ENCODE measurements at places on chromosomes 6 and 20. TPM values are rescaled to one million over a fixed set of nuclear protein-coding genes. Genes with fewer than 3 reads are reported as not detected.

DNA sequence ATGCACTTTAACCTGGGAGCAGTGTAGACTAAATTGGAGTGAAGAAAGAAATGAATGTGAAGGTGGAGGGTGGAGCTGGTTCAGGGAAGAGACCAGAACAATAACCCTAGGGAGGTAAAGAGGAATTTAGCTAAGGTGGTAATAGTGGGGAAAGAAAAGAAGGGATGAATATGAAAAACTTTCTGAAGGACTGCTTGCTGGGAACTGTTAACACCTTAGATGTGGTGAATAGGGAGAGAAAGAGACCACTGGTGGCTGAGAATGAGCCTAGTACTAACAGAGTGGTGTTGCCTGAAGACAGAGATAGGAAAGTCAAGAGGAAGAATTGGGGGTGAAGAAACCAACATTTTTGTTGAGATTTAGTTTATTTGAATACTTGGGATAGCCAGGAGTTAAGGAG is 78.4 kb upstream of the HS3ST5 start:
- no peak for DNase-seq

- DNase-seq: peak; percentile 40
Measured at GRCh38 chr6:32973144-32974015, 5.0 kb downstream of the BRD2 start.

DNA sequence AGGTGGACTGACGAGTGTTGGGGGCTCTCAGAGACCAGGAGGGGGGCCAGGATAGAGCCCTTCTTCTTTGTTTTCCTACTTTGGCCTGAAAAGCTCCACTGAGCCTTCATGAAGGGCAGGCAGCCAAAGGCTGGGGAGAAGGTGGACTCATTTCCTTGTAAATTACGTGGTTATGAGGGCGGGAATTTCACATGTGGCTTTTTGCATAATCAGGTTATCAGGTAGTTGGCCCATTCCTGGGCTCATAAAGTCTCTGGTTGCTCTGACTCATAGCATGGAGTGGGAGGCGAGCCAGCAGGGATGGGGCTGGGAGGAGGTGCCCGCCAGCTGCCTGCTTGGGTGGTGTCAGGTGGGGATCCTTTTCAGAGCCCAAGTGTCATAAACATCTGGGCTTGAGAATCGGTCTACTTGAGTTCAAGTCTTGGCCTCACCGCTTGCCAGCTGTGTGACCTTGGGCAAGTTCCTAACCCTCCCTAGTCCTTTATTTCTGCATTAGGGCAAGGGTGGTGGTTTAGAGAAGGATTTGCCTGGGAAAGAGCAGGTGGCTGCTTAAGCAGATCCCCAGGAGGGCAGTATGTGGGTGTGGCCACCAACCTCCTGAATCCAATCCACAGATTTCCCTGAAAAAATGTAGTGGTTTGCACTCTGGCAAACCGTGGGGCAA is 26.5 kb upstream of the RNF24 start:
- DNase-seq: peak; percentile 89

DNA sequence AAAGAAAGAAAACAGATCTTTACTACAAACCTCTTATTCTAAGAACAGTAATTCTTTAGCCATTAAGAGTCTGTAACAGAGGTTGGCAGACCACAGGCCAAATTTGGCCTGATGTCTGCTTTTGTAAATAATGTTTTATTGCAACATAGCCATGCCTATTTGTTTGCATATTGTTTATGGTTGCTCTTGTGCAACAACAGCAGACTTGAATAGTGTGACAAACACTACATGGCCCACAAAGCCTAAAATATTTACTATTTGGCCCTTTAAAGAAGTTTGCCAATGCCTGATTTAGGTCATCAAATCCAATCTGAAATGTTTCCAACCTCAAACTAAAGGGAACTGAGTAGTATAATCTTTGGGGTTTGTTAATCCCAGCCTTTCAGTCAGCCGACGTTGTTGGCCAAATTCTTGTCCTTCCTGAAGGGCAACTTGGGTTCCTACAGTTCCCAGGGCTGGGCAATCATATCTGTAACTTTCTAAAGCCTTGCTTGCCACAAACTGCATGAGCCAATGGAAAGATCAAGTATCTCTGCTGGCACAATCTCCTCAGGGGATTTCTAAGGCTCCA is 33.9 kb upstream of the TBC1D20 start:
- peak; percentile 49 for DNase-seq

GRCh38 chr6:158026901-158027589 is 45.4 kb downstream of the SYNJ2 start:
- DNase-seq: no peak

DNA sequence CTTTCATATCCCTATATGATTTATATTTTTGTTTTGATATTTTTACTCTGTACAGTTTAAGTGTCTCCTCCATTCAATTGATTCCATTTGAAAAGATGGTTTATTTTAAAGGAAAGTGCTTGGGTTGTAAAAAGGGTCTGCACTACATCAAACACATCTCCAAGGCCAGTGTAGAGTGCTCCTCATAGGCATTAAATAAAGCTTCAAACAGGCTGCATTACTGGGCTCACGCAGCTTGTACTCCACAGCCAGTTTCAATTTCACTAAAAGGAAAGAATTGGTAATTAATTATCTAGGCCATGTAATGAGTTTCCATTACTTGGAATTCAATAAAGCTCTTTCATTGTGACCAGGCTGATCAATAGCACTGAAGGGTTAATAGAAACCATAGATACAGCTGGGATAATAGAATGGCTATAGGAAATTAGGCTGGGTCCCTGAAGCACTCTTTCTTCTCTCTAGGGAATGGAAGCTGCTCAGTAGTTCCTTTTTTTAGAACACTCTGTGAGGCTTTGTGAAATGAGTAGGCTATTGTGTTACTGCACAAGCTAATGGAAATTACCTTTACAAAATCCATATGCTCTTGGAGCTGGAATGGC is 442.2 kb downstream of the RNF144B start:
- no peak for DNase-seq

DNA sequence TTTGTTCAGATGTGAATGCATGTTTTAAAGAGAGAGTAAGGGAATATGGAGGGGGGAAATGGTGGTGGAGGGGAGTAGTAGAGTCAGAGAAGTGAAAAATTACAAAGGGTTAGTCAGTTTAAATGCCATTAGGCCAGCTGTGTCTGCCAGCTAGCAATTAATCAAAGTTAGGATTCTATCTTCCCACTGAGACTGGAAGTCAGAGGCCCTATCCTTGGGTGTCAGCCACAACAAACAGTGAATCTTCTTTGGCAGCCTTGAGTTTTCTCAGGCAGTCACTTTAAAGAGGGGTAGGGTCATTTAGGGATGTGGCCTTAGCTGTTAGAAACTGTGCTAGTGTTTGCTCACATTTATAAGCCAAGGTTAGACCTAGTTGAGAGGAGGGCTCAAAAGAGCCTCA is 120.5 kb upstream of the BTBD3 start:
- DNase-seq: no peak

DNA sequence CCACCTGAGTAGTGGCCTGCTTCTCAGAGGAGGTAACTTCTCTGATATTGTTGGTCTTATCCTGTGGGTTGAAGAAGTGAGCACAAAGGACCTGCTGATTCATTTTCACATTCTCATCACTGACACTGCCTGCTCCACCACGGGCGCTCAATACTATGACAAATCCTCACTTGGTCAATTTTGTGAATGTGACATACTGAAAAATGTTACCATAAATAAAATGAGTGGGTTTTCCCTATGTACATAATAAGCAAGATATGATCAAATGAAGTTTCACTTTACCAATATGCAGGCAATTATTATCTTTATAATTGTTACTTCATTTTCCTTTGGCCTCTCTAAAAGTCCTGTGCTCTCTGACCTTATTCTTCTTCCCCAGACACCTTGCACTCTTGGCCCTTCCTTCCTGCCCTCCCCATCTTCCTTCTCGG is 71.5 kb upstream of the RIPOR2 start:
- no peak for DNase-seq

DNA sequence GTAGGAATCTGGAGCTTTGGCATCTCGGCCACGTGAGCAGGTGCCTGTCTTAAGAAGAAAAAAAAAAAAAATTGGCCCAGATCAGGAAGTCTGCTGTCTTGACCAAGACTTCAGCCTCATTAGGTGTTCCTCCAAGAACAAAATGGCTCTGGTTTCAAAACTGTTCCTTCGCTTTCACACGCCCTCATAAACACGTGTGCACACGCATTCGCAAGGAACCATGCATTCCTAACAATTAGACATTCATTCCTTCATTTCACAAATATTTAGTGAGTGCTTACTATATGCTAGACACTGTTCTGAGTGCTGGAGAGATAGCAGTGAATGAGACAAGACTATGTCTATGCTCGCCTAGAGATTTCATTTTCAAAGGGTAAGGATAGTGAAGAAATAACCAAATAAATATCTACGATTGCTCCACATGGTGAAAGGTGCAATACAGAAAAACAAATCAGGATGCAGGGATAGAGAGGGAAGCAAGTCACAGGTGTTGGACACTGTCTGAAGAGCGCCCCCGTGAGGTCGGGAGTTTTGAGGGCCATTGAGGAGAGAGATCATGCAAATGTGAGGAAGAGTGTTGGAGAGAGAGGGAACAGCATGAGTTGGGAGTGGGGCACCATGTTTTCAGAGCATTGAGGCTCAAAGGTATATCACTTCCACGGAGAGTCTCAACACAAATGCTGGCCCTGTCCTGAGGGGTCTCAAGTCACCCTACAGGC is 53.3 kb downstream of the CCDC170 start:
- no peak for DNase-seq

Gene SLC24A3
- total RNA-seq: not detected
